Gastrocnemius medialis (tissue), 4 donors: ENCODE measurements at places on chromosomes 4 and X.

DNA sequence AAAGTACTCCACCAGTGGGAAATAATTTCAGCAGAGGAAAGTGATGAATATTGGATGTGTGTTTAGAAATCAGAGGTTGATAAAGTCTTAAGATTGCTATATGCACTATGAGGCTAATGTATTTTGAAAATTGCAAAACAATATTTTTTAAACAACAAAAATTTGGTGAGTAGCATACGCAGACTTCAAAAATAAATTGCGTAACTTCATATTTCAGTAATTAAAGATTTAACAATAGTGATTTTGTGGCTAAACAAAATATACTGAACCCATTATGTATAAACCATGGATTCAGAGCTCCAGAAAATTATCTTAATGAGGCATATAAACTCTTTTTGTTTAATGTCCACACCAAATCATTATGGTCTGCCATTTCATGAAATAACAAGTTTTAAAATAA, 3.3 kb upstream of the TAPT1 start:
- no peak for DNase-seq

GRCh38 chrX:20433388-20433775, 166.7 kb upstream of the RPS6KA3 start:
- no peak for DNase-seq

DNA sequence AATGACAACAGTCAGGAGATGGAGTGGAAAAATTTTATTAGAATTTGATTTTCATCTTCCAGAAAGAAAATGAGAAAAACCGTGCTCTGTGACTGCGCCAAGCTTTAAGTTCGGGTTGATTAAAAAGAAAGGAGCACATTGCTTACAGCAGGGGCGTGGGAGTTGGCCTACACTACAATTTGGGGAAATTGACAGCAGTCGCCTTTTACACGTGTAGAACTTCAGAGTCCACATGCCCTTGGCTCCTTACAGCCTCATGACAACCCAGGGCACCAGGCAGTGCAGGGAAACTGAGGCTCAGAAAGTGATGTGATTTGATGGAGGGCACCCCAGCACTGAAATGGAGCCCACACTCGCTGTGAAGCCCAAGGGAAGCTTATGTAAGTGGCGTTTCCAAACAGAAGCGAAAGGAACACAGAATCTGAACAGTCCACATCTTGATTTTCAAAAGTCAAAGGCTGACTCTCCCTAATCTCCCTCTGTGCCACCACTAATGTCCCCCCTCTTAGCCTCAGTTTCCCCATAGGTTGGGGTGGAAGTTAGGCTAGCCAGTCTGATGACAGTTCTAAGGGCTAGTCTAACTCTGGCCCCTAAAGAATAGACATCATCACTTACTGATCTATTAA, 5.5 kb downstream of the PPP2R2C start:
- DNase-seq: peak; percentile 2

DNA sequence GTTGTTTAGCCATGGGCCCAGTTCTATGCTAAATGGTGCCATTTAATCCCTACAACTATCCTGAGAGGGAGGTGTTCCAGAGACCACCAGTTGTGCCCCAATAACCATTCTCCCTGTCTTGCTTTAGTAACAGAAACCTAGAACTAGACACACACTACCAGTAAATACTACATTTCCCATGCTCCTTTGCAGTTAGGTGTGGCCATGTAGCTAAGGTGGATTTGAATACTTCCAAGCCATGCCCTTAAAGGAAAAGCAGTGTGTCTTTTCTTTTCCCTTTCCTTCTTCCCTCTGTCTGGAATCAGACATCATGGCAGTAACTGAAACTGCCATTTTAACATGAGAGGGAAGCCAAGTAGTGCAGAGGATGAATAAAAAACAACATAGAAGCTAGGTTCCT, 90.9 kb upstream of the TMEM33 start:
- no peak for DNase-seq

- DNase-seq: no peak
These were observed 1.6 kb downstream of the BANK1 start for GRCh38 chr4:101792056-101792590.

- DNase-seq: no peak
These were observed 82.9 kb upstream of the PNPLA4 start for GRCh38 chrX:8010105-8010504.

DNA sequence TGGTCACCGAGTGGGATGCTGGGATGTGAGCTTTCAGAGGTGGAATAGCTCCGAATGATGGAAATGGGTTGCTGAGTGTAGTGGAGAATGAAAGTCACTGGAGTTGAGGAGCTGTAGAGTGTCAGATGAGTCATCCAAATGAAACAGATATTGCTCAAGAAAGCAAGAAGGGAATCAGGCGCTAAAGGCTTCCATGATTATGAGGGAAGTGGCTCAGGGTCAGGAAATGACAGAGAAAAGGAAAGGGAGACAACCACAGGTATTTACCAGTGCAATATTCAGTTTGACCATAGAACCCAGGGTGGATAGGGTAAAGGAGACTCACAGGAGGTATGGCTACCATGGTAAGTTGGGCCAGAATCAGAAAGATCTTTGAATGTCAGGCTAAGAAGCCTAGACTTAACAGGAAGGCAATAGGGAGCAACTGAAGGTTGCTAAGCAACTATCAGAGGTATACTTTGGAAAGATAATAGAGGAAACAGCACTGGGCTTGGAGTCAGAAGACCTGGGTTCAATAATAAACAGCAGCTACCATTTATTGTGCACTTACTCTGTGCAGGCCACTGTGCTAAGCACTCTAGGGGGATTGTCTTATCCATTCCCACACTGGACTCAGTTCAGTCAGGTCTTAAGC, 11.7 kb downstream of the LAS1L start:
- DNase-seq: no peak
